Fibroblast of villous mesenchyme (primary cell): ENCODE measurements at places on chromosomes 13 and 19.

GRCh38 chr13:51134763-51135365, 23.8 kb upstream of the C13orf42 start:
- no peak for DNase-seq

DNA sequence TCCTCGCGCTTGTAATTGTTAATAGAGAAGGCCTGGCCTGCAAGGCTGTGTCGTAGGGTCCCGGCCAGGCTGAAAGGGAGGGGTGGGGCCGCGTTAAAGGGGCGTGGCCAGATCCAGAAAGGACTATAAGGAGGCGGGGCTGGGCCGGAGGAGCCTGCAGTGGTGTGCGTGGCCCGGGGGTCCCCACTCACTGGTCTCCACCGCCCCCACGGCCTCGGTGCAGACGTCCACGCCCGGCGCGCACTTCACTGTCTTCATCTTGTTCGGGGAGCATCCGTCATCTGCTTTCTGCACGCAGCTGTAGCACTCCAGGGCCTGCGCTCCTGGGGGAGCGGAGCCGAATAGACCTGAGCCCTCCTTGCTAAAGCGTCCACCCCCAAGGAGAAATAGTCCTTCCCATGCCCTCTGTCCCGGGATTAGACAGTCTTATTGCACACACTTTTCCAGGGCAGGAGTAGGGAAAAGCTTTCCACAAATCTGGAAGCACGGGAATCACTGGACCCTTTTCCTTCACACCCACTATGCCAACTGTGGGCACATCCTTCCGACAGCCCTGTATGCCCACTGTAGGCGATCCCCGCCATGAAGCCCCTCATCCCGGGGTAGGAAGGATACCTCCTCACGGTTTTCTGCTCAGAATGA, 1.2 kb downstream of the LYPD3 start:
- DNase-seq: no peak

DNA sequence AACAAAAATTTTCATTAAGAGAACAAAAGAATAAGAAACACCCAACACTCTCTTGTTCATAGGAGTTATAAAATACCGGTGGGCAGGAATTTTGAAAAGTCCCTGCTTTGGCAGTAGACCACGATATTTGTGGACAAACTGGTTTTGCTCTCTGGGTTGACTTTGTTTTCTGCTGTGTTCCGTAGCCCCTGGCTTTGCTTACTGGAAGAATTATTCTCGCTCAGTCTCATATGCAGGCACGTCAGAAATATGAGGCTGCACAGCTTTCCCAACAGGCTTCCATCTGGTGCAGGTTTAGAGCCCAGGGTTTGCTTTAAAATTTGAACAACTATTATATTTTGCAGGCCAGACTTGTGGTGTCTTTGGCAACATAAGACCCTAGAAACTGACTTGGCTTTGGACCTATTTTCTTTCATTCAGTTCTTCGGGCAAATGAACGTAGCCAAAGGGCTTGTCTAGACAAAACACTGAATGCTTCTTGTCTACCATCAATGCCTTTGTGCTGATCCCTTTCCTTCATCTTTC, 2012.6 kb downstream of the PCDH9 start:
- DNase-seq: no peak

DNA sequence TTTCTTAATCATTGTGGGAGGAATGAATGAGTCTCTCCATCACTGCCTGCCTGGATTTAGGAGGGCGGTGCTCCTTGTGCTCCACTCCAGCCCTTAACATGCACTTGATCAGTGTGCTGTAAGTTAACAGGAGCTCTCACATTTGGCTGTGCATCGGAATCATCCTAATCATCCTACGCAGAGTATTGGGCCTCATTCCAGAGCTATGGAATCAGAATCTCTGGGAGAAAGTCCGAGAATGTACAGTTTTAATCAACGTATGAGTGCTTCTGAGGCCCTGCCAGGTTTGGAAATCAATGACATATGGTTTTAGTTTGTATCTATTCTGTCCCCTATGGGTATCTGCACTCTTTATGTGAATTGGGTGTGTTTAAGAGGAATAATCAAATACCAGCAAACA, 34.9 kb upstream of the DCLK1 start:
- DNase-seq: no peak

GRCh38 chr13:38173403-38173802, 176.2 kb upstream of the UFM1 start:
- no peak for DNase-seq
